ENCODE measurements at places on chromosomes 1 and 21. TPM values are rescaled to one million over a fixed set of nuclear protein-coding genes. Genes with fewer than 3 reads are reported as not detected.

NGF gene
- 5.4 TPM for total RNA-seq

CFAP141 gene
- total RNA-seq, result not detected

ARHGEF10L gene
- total RNA-seq, result 36.0 TPM

OR2T29 gene
- not detected for total RNA-seq

PGLYRP4 gene
- total RNA-seq, result not detected

NFASC gene
- 20.7 TPM for total RNA-seq

KIAA1614 gene
- total RNA-seq, result 6.3 TPM

KRTAP11-1 gene
- not detected for total RNA-seq

ADPRS gene
- 37.8 TPM for total RNA-seq

TRABD2B gene
- 1.1 TPM for total RNA-seq

ZNF593OS gene
- not detected for total RNA-seq

VSIG8 gene
- total RNA-seq, result not detected

FALEC gene
- not detected for total RNA-seq

C4BPA gene
- not detected for total RNA-seq

ZBTB7B gene
- total RNA-seq, result 28.3 TPM

TINAGL1 gene
- total RNA-seq, result 238 TPM

TFF2 gene
- not detected for total RNA-seq

CELA3B gene
- total RNA-seq, result not detected

SPATA17 gene
- 1.1 TPM for total RNA-seq

KANK4 gene
- not detected for total RNA-seq

TDRD10 gene
- 0.68 TPM for total RNA-seq

GJA8 gene
- total RNA-seq, result not detected

PKP1 gene
- not detected for total RNA-seq

POMGNT1 gene
- 36.4 TPM for total RNA-seq

CHODL gene
- 3.1 TPM for total RNA-seq

RNU1-2 gene
- under 0.01 TPM for total RNA-seq
